Spinal cord (tissue), 10 donors: ENCODE measurements at places on chromosomes 4 and X.

- no peak for DNase-seq
These were observed 5.8 kb upstream of the SRD5A3 start for GRCh38 chr4:55340266-55340665.

GRCh38 chr4:138706201-138706600, 309.4 kb upstream of the NOCT start:
- no peak for DNase-seq

- no peak for DNase-seq
These were observed 107.1 kb downstream of the ANXA10 start for GRCh38 chr4:168199260-168199957.

DNA sequence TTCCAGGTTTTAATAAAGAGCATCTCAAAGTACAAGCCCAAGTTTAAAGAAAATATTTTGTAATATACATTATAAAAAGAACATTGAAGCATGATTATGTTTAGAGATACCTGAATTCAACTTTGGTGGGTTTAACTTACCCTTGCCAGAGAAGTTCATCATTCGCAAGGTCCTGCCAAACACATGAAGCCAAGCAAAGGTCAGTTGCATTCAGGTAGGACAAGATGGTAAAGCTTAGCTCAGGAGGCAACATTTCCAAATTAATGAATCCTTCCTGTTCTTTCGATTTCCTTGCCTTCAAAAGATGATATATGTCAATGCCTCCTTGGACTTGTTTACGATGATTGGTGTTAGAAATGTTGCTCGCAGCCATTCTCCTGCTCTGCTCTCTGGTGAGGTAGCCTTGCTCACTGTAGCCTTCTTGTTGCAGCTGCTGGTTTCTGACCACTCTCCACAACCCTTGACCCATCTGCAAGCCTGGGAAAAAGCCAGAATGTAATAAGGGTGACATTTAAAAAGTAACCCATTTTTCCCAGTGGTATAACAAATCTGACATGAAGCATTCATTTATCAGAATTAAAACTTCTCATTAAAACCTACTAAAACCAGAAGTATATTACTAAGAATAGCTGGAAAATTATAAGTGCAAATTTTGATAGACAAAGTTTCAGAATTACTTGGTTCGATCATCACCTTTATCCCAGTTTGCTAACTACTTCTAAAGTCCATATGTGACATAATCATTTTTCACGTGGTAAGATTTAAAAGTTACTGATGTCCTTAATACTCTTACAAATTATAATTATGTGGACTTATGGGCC, 20.6 kb downstream of the FBXO8 start:
- DNase-seq = no peak

GRCh38 chr4:67885762-67886161, 2.0 kb upstream of the TMPRSS11D start:
- no peak for DNase-seq
